Naive thymus-derived CD8-positive, alpha-beta T cell (primary cell): ENCODE measurements at places on chromosomes 12 and 14. TPM values are rescaled to one million over a fixed set of nuclear protein-coding genes. Genes with fewer than 3 reads are reported as not detected.

DNA sequence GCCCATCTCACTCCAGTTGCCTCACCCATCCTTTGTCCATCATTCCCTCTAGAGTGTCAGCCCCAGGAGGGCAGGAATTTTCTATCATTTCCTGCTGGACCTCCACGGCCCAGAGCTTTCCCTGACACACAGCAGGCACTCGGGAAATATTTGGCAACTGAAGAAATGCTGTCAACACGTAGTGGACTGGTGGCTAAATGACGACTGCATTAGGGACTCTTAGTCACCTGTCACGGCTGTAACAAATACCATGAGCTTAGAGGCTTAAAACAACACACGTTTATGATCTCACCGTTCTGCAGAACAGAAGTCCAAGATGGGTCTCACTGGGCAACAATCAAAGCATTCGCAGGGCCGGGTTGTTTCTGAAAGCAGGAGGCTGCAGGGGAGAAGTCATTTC is 91.3 kb downstream of the PHETA1 start:
- no peaks in the 10 kb centered on the region for H3K4me1 ChIP-seq
- no peak overlapping the region for H3K27ac ChIP-seq
- H3K36me3 ChIP-seq, result peaks cover 3% of the 10 kb centered on the region
- H3K4me3 ChIP-seq, result no peak overlapping the region

- H3K4me1 ChIP-seq, result no peaks in the 10 kb centered on the region
- DNase-seq, result no peak
- H3K27ac ChIP-seq, result no peak overlapping the region
- no peak overlapping the region for H3K4me3 ChIP-seq
- H3K36me3 ChIP-seq, result no peaks in the 10 kb centered on the region
Measured at GRCh38 chr14:87102811-87103378, 890.1 kb downstream of the GALC start.

DNA sequence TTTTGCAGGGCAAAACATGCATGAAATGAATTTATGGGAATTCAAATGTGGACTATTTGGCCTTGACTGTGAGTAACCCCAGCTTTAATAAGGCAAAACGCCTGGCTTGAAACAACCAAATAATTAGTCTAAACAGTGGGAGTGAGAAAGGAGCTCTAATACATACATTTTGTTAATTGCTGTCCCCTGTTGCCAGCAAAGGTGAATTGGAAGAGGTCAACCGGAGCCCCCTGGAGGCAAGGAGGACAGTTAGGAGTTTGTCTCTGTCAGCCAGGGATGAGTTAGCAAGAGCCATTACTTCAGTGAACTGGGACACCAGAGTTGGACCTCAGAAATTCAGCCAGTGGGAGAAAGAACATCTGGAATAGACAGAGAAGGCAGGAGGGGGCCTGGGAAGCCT is 17.4 kb downstream of the KRT76 start:
- H3K27ac ChIP-seq, result peak overlapping the region; percentile 1
- DNase-seq, result no peak
- H3K36me3 ChIP-seq, result peaks cover 5% of the 10 kb centered on the region
- H3K4me1 ChIP-seq, result peaks cover 7% of the 10 kb centered on the region

The SDSL gene
- total RNA-seq, result not detected

- no peaks in the 10 kb centered on the region for H3K36me3 ChIP-seq
- peaks cover 3% of the 10 kb centered on the region for H3K27me3 ChIP-seq
- H3K4me3 ChIP-seq, result no peak overlapping the region
- no peaks in the 10 kb centered on the region for H3K4me1 ChIP-seq
- H3K27ac ChIP-seq, result no peak overlapping the region
Measured at GRCh38 chr14:55136885-55137786, 8.1 kb downstream of the LGALS3 start.

The SLC8A3 gene
- total RNA-seq, result not detected

DNA sequence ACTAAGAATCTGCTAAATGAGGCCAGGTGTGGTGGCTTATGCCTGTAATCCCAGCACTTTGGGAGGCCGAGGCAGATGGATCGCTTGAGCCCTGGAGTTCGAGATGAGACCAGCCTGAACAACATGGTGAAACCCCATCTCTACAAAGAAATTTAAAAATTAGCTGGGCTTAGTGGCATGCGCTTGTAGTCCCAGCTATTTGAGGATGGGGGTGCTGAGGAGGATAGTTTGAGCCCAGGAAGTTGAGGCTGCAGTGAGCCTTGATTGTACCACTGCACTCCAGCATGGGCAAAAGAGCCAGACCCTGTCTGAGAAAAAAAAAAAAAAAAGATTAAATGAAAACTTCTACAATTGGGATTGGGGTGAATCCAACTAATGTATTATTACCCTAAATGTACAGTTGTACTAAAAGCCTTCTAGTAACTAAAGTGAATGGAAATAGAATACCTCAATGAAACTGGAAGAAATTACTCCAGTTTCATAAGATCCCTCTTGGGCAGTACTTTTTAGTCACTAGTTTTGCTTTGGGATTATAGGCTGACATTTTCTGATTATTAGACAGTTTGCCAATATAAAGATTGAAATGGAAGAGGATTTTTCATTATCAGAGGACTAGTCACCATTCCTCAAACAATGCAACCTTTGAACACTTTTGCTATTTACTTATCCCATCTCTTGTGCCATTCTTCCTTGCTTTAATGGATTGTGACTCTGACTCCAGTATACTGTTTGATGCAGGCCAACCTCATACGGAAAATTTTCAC is 14.3 kb downstream of the COCH start:
- no peaks in the 10 kb centered on the region for H3K27me3 ChIP-seq
- no peak for DNase-seq
- H3K36me3 ChIP-seq, result no peaks in the 10 kb centered on the region
- no peaks in the 10 kb centered on the region for H3K4me1 ChIP-seq
- H3K4me3 ChIP-seq, result no peak overlapping the region
- no peak overlapping the region for H3K27ac ChIP-seq

- H3K27me3 ChIP-seq, result no peaks in the 10 kb centered on the region
- H3K4me3 ChIP-seq, result no peak overlapping the region
- H3K36me3 ChIP-seq, result peaks cover 86% of the 10 kb centered on the region
- DNase-seq, result no peak
- H3K27ac ChIP-seq, result no peak overlapping the region
- no peaks in the 10 kb centered on the region for H3K4me1 ChIP-seq
Measured at GRCh38 chr12:106431839-106432411, 74.4 kb downstream of the POLR3B start.

- no peak overlapping the region for H3K27ac ChIP-seq
- no peaks in the 10 kb centered on the region for H3K36me3 ChIP-seq
- no peaks in the 10 kb centered on the region for H3K27me3 ChIP-seq
- no peak overlapping the region for H3K4me3 ChIP-seq
- no peak for DNase-seq
Measured at GRCh38 chr12:109527489-109528123, 45.7 kb downstream of the MMAB start.

DNA sequence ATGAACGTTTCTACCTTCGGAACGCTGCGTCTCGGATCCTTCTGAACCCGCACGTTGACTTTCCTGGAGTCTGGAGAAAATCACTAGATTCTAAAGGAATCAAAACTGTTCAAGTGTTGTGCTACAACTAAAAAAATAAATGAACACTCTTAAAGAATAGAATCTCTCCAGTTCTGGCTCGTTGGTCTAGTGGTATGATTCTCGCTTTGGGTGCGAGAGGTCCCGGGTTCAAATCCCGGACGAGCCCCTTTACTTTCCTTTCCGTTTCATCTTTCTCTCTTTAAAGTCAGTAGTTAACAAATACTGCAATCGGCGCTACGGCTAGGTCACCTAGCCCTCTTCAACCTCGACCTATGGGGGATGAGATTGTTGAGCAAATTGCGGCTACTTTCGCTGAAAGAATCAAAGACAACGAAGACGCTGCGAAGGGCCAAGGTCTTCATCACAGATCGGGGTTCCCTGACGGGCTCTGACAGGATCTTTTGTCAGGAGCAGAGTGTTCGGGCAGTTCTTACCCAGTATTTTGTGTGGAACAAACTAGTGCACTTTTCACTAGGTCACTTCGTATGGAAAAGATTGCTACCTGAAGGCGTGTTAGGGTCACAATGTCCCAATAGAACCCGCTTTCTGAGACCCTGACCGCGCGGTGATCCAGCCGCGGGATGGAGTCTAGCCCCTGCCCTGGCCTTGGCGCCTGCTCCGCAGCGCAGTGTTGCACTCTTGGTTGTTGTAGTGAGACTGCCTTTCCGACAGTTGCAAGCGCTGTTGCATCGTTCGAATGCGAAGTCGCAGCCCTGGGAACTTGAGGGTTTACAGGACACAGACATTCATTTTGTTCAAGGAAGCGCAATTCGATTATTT is 8.4 kb downstream of the OR6S1 start:
- no peaks in the 10 kb centered on the region for H3K27me3 ChIP-seq
- H3K36me3 ChIP-seq, result no peaks in the 10 kb centered on the region
- peak; percentile 58 for DNase-seq
- H3K4me1 ChIP-seq, result peaks cover 46% of the 10 kb centered on the region

DNA sequence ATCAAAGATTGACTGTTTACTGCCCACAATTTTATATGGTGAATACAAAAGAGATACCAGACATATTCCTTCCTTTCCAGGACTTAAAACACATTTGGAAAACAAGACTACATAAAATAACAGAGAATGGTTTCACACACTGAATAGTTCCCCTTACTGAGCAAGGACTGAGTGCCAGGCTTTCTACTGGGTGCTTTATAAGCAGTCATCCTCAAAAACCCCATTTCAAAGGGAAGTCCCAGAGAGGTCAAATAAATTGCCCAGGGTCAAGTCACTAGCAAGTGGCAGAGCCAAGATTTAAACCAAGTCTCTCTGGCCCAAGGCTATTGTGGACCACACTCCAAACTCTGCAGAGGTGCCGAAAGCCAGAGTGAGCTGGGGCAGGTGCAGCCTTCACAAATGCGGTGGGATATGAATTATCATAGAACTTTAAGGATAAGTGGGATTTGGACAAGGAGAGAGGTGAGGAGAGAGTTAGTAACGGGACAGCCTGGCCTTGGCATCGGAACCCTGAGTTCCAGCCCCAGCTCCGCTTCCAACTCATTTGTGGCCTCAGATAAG is 9.1 kb upstream of the RPAP3 start:
- no peaks in the 10 kb centered on the region for H3K27me3 ChIP-seq
- no peak overlapping the region for H3K27ac ChIP-seq
- H3K36me3 ChIP-seq, result peaks cover 9% of the 10 kb centered on the region
- H3K4me1 ChIP-seq, result peaks cover 16% of the 10 kb centered on the region

The GYS2 gene
- 0.31 TPM for total RNA-seq

DNA sequence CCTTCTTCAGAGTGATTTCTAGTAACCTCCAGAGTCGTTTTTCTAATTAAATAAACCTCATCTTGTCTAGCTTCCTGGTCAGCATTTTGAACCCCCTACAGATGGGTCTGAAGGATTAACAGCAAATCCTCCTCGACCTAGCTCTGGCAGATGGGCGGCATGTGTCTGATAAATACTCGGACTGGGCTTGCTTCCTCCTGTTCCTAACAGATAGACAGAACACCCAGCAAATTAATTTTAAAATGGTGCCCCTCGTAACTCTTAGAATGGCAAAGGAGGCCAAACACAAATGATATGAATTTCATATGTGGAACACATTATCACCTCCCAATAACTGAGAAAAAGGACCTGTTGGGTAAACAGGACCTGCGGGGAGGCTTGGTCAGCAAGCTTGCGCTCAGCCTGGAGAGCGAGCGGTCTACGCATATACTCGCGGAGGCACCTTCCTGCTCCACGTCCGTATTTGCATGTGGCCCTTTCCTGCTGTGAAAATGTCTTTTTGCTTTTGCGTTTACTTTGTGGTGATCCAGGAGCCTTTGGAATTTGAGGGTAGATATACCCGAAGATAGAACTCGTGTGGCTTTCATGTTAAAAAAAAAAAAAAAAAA is 79.6 kb downstream of the OTX2 start:
- no peak overlapping the region for H3K27ac ChIP-seq
- no peaks in the 10 kb centered on the region for H3K36me3 ChIP-seq
- no peaks in the 10 kb centered on the region for H3K4me1 ChIP-seq
- H3K4me3 ChIP-seq, result no peak overlapping the region
- no peak for DNase-seq

GRCh38 chr14:22737052-22737451 is 29.4 kb upstream of the OXA1L start:
- no peak overlapping the region for H3K27ac ChIP-seq
- no peaks in the 10 kb centered on the region for H3K27me3 ChIP-seq
- no peaks in the 10 kb centered on the region for H3K4me1 ChIP-seq
- no peak for DNase-seq
- H3K36me3 ChIP-seq, result no peaks in the 10 kb centered on the region

GRCh38 chr12:3888659-3889058 is 15.5 kb upstream of the PARP11 start:
- peak overlapping the region; percentile 23 for H3K27ac ChIP-seq
- H3K4me1 ChIP-seq, result peaks cover 7% of the 10 kb centered on the region
- H3K27me3 ChIP-seq, result peaks cover 3% of the 10 kb centered on the region
- no peak overlapping the region for H3K4me3 ChIP-seq

- H3K27ac ChIP-seq, result no peak overlapping the region
- DNase-seq, result no peak
- H3K4me1 ChIP-seq, result no peaks in the 10 kb centered on the region
- peaks cover 16% of the 10 kb centered on the region for H3K36me3 ChIP-seq
Measured at GRCh38 chr12:103138538-103138937, 181.1 kb downstream of the ASCL1 start.

DNA sequence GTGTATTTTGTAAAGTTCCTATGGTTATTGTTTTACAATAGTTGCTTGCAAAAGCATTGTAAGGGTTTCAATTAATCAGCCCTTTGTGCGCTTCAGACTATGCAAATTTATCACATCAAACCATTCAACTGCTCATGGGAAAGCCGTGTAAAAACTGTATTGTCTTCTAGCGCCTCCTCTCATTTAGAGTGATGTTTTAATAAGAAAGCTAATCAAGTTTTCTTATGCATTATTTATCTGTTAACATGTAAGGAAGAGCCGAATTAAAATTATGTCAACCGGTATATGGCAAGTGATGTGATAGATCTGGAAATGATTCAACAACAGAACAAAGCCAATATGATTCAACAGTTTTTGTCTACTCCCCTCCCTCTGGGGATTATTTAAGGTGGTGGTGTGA is 92.5 kb upstream of the RFX4 start:
- no peaks in the 10 kb centered on the region for H3K27me3 ChIP-seq
- DNase-seq, result no peak
- H3K4me3 ChIP-seq, result no peak overlapping the region
- no peaks in the 10 kb centered on the region for H3K4me1 ChIP-seq

DNA sequence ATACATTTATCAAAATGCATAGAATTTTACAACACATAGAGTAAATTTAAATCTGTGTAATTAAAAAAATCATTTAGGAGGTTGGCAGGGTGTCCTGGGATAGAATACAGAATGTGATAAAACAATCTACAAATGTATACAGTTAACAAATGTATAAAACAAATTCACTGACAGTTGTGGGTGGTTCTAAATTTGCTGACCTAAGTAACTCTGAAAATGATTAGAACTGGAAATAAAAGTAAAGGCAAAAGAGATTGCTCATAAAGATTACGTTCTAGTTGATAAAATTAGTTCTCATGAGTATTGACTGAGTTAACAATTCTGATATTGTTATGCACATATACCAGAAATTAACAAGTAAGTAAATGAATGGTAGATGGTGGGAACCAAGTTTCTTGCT is 1827.3 kb upstream of the FLRT2 start:
- no peaks in the 10 kb centered on the region for H3K27me3 ChIP-seq
- no peak overlapping the region for H3K4me3 ChIP-seq
- H3K27ac ChIP-seq, result no peak overlapping the region
- DNase-seq, result no peak
- H3K36me3 ChIP-seq, result no peaks in the 10 kb centered on the region
- no peaks in the 10 kb centered on the region for H3K4me1 ChIP-seq
